Left renal pelvis (tissue), 4 donors: ENCODE measurements at places on chromosomes 2 and 18. TPM values are rescaled to one million over a fixed set of nuclear protein-coding genes. Genes with fewer than 3 reads are reported as not detected.

DNA sequence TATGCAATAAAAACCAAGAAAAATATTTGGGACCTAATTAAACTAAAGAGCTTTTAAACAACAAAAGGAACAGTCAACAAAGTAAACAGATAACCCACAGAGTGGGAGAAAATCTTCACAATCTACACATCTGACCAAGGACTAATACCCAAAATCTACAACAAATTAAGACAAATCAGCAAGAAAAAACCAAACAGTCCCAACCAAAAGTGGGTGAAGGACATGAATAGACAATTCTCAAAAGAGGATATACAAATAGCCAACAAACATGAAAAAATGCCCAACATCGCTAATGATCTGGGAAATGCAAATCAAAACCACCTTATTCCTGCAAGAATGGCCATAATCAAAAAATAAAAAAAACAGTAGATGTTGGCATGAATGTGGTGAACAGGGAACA is 250.1 kb downstream of the C1D start:
- DNase-seq, result no peak

Gene STPG4
- polyA plus RNA-seq, result 0.41 TPM

DNA sequence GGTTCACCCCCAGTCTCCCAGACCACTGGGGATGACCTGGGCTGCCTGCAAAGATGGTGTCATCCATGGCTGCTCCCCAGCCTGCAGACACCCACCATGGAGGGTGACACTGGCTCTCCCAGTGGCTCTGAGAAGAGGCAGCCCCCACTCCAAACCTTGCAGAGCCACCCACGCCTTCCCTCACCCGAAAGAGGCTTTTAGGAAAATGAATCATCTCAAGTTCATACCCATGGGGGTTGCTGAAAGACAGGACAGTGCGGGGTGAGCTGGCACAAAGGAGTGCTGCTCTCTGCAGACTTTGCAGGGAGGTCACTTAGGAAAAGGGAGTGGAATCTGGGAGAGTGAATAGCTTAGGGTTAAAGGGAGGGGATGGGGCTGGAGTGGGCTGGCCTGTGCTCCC is 36.4 kb downstream of the MPHOSPH10 start:
- DNase-seq, result no peak

- no peak for DNase-seq
These were observed 590 bp downstream of the EIF2B4 start for GRCh38 chr2:27369471-27370025.

DNA sequence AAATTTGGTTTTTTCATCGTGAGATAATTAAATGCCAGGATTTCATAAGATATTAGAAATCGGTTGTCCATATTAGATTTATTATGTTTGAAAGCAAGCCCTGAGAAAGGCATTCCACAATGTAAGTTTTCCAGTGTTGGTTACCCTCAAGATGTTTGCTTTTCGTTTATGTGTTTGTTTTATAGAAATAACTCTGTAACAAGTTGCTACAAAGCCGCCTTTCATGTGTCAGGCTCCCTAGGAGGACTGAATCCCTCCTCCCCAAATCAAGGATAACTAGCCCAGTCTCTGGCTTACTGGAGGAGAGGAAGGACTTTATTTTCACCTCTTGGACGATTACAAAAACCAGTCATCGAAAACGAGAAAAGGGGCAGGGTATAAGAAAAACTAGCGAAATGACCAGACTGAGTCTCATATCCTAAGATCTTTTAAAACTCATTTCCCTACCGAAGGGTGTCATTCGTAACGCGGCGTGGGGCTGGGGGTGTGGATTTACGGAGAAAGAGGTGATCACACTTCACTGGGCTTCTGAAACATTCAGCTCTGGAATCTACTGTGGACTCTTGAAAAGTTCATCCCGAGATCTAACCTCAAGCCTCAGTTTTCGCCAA is 1.0 kb upstream of the PEX13 start:
- no peak for DNase-seq

Gene CFAP53
- 4.0 TPM for polyA plus RNA-seq

Gene ANKRD62
- polyA plus RNA-seq, result 0.07 TPM

Gene CD302
- polyA plus RNA-seq, result 18.5 TPM

Gene STARD6
- polyA plus RNA-seq, result 0.36 TPM

DNA sequence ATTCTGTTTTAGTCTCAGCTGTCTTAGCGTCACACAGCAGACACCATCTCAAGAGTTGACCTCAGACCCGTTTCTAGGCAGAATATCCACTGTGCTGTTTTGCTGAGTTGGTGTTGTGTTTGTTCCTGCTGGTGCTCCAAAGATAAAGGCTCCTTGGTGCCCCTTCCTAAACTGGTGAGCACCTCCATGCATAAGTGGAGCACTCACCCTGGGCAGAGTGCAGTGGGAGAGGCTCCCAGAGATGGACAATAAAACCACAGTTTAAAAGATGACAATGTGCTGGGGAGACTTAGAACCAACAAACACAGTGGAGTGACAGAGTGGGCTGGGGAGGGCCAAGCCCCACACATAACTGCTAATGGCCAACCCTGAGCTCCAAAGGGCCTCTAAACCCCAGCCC is 271.1 kb downstream of the PHLPP1 start:
- DNase-seq, result no peak
